ENCODE measurements at places on chromosomes 5 and 9. TPM values are rescaled to one million over a fixed set of nuclear protein-coding genes. Genes with fewer than 3 reads are reported as not detected.

- peak; percentile 67 for DNase-seq
Observed at GRCh38 chr5:146078566-146078965, 26.8 kb downstream of the PLAC8L1 start.

- peak; percentile 88 for DNase-seq
Observed at GRCh38 chr5:31855134-31856040, 216.5 kb downstream of the PDZD2 start.

The CDC20B gene
- total RNA-seq = 0.16 TPM

GRCh38 chr5:45601424-45601823, 94.8 kb downstream of the HCN1 start:
- DNase-seq = no peak

The SARDH gene
- 6.6 TPM for total RNA-seq

- no peak for DNase-seq
Observed at GRCh38 chr9:125586172-125586511, 120.9 kb downstream of the MAPKAP1 start.

The PTGS1 gene
- total RNA-seq = 1.1 TPM

DNA sequence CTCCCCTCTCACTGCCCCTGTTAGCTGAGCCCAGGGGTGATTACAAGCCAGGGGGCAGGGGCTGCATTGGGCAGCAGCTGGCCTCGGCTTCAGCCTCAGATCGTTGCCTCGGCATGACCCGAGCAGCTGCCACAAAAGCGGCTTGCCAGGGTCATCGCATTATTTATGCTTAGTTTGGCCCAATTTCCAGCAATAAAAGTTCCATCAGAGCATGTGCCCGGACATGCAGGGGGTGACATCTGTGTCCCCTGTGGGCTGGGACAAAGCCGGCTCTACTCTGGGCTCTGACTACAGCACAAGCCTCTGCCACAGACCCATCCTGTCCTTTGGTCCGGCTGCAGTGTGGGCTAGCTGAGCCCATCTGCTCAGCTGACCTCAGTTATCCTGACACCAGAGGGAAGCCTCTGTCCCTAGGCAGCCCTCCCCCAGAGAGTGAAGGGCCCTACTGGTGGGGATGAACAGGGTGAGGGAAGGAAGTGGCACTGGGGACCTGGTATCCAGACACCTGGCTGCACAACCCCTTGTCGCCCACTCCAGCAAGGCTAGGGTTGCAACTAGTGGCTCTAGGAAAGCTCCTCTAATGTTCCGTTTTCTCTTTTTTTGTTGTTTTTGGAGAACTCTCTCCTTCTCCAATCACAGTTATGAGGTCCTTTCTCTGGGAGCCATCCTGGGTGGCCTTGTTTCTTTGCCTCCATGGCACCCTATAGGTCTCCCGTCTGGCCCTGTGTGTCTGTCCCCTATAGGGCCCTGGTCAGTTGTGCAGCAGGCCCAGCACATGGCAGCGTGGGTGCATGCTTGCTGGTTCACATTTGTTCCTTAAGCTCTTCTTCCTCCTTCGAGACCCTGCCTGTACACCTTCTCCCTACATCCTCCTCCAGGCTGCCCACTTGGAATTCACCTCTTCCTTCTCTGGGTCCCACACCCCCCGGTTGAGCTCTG, 13.3 kb upstream of the GADD45G start:
- peak; percentile 33 for DNase-seq

DNA sequence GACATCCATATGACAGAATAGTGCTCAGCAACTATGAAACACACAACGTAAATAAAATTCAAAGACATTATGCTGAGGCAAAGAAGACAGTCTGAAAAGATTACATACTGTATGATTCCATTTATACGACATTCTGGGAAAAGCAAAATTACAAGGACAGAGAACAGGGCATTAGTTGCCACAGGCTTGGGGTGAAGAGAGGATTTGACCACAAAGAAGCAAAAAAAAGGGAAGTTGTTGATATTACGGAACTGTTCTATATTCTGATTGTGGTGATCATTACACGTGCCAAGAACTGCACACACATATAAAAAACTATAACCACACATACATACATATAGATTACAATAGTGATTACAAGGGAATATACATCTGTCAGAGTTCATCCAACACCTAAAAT, 24.1 kb downstream of the CDK5RAP2 start:
- no peak for DNase-seq

- peak; percentile 55 for DNase-seq
Observed at GRCh38 chr5:95486191-95486590, 68.6 kb downstream of the SKIC3 start.

DNA sequence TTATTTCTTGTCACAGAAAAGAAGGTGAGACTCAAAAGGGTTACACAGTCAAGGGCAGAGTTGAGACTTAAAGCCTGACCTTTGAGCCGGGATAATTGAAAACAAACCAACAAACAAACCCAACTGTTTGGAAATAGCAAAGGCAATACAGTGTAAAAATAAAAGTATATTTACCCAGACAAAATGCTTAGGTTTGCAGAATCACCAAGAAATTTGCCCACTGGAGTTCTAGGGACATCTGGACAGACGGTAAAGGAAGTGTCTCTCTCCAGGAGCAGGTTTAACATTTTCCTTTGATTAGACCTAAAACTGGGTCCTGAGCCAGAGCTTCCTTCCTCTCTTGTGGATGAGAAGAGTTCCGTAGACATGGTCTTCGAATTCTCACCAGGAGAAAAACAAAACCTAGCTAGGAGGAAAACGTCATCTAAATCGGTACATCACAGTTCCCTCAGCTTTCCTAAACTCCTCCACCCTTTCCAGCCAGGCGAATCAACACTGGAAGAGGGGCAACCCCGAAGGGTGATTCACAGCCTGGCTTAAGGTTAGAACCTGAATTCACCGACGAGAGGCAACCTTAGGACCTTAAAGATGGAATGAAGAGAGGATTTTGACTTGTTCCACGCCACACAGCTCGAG, 673 bp downstream of the CDC25C start:
- no peak for DNase-seq

The CDK5RAP2 gene
- 59.7 TPM for total RNA-seq

DNA sequence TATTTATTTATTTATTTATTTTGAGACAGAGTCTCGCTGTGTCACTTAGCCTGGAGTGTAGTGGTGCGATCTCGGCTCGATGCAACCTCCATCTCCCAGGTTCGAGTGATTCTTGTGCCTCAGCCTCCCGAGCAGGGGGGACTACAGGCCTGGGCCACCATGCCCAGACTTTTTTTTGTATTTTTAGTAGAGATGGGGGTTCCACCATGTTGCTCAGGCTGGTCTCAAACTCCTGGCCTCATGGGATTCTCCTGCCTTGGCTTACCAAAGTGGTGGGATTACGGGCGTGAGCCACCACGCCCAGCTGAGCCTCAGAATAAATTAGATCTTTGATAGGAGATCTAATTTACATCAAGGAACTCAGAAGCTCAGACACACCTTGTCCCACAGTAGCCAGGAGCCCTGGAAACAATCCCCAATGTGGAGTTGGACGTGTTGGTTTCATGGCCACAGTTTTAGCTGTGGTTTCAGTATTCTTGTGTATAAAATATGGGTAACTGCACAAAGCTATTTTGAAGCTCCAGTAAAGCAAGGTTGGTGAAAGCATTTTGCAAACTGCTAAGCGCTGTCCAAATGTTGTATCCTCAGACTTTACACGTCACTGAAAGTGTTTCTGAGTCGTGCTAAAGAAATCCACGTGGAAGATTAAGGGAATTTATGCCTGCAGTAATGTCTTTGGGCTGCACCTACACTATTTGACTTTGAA, 3.0 kb upstream of the HNRNPAB start:
- peak; percentile 18 for DNase-seq

GRCh38 chr5:58459146-58460001, 512 bp downstream of the PLK2 start:
- peak; percentile 78 for DNase-seq

- no peak for DNase-seq
Observed at GRCh38 chr5:41778410-41778809, 91.8 kb downstream of the OXCT1 start.

The SLC6A18 gene
- not detected for total RNA-seq

- DNase-seq = no peak
Observed at GRCh38 chr9:35267710-35268109, 105.9 kb downstream of the UNC13B start.

The ANXA1 gene
- 0.76 TPM for total RNA-seq

DNA sequence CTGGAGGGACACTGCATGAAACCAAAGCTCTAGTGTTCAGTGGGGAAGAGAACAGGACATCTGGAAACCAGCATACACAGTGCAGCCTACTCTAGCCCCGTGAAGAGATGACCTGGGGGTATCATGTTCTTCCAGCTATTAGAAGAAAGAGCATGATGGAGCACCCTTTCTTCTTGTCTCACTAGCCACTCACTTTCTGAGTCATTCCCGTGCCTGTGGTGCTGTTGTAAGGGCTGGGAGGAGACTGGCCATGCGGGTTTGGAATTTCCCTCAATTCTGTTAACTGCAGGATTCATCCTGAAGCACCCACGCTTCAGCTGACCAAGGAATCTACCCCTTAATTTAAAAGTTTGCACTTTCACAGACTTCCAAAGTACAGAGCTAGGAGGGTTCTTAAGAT, 137.0 kb downstream of the COL23A1 start:
- peak; percentile 47 for DNase-seq

The NTNG2 gene
- total RNA-seq = 1.3 TPM

The IL3 gene
- total RNA-seq = not detected

DNA sequence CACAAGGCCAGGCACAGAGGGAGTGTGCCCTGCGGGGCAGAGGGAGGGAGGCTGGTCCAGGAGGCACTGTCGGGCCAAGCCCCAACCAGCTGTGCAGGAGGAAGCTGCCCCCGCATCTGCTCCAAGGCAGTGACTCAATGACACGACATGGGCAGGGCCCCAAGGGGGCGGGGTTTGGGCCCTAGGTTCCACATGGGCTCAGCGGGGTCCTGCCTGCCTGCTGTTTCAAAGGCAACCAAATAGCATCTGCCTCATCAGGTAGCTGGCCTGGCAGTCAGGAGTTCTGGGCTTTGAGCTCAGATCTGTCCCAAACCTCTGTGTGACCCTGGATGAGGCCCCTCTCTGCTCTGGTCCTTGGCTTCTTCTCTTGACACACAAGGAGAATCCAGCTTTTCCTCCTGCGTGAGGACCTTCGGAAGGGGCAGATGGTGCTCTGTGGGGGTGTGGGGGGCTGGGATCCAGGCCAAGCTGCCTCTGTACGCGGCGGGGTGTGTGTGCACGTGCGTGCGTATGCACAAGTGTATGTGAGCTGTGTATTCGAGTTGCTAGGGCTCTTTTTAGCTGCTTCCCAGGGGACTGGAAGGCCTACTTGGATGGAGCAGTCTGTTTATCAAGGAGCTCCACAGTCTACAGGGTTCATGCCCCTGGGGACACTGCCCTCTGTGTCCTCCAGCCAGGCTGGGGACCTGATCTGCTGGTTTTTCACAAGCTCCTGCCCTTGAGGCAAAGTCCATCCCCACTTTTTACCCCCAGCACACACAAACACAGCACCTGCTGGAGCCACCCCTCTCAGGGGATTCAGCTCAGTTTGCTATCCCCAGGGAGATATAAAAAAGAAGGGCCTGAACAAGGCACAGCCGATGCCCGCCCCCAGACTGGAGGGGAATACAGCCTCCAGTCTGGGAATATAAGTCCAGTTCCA, 138.9 kb downstream of the RGS3 start:
- peak; percentile 94 for DNase-seq

GRCh38 chr9:88936668-88937067, 54.6 kb upstream of the S1PR3 start:
- DNase-seq = no peak

The NR6A1 gene
- 168 TPM for total RNA-seq

DNA sequence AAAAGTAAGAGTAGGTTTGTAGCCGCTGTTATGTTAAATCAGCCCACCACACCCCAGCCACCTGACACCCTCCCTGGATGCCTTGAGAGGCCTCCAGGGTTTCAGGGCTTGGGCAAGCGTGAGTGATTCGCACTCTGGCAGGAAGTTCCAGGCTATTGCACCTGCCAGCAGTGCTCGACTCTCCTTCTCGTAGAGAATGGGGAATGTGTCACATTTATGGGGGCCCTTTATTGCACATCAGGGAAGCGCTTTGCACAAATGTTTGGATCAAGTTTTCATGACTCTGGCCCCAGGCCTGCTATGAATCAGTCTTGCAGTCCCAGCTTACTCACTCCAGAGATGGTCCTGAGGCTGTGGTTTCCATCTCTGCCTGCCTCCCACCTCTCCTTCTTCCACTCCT, 66.1 kb upstream of the ADRA1B start:
- DNase-seq = no peak

The CLIC3 gene
- 0.43 TPM for total RNA-seq

The CKMT2 gene
- 2.3 TPM for total RNA-seq

The SOX30 gene
- 0.48 TPM for total RNA-seq

GRCh38 chr5:75363111-75363510, 26.1 kb downstream of the HMGCR start:
- peak; percentile 59 for DNase-seq

DNA sequence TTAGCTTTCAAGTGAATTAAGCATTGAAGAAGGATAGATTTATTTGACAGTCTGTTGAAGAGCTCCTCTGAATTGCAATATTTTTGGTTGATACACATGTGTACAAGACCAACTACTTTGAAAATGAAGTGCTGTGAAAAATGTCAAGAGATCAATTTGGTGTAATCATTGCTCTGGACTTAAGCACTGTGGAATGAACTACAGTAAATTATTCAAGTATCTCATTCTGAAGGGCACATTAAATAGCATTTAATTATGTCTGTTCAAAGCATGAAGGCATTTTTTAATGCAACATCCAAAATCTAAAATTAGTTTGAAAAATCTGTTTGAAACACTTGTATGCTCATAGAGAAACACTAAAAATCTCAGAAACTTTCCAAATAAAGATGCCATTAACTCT, 107.5 kb downstream of the CDH18 start:
- no peak for DNase-seq

- DNase-seq = no peak
Observed at GRCh38 chr5:43769571-43770355, 166.8 kb downstream of the NNT start.

- DNase-seq = no peak
Observed at GRCh38 chr5:159230657-159231056, 21.3 kb upstream of the RNF145 start.

The SOWAHA gene
- 0.07 TPM for total RNA-seq

DNA sequence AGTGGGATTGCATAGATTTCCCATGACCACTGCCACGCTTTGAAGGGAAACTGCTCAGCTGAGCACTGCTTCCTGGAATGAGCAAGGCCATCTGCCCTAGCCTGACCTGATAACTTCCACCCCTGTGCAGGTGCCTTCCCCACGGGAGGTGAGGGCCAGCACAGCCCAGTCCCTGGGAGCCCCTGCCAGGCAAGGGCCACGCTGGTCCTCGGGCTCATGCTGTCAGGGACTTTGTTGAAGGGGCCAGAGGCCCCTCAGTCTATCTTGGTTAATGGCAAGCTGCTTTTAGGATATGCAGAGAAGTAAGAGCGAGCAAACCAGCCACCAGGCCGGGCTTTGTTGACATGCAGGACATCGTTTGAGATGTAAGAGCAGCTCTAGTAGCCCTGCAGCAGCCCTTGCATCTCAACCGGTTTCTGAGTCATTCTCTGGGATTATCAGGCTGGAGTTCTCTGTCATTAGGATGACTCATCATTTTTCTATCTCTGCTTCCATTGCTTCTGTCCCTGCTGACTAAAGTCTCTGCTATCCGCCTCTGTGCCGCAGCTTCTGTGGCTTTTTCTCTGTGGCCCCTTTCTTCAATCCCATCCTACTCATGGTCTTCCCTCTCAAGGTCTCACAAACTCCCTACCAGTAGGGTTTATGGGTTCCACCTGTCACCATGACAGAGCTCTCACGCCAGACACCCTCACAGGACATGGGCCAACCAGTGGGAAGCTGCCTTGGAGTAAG, 30.6 kb upstream of the IQGAP2 start:
- DNase-seq = peak; percentile 71

- DNase-seq = peak; percentile 68
Observed at GRCh38 chr5:150114102-150114641, 27.8 kb upstream of the CSF1R start.
